ENCODE measurements at places on chromosomes 1 and 21.

DNA sequence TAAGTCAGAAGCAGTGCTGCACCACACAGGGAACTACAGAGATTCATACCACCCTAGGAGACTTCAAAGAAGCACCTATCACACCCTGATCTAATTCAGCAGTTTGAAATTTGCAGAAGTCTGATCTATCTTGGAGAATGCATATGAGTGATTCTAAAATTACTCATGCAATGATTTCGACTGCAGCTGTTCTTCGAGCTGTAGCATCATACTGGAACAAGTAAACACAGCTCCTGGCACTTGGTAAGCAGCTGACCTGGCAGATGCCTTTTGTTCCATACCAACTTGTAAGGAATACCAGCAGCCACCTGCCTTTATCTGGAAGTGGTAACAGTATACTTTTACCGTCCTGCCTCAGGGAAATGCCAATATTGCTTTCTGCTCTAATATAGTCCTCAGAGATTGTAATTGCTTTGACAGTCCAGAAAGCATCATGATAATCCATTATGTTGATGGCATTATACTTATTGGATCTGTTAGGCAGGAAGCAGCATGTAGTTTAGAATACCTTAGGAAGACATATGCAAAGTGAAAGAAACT, 25.7 kb downstream of the AADACL4 start:
- no peak for DNase-seq

GRCh38 chr1:197355248-197355995, 87.4 kb downstream of the CRB1 start:
- DNase-seq, result no peak

DNA sequence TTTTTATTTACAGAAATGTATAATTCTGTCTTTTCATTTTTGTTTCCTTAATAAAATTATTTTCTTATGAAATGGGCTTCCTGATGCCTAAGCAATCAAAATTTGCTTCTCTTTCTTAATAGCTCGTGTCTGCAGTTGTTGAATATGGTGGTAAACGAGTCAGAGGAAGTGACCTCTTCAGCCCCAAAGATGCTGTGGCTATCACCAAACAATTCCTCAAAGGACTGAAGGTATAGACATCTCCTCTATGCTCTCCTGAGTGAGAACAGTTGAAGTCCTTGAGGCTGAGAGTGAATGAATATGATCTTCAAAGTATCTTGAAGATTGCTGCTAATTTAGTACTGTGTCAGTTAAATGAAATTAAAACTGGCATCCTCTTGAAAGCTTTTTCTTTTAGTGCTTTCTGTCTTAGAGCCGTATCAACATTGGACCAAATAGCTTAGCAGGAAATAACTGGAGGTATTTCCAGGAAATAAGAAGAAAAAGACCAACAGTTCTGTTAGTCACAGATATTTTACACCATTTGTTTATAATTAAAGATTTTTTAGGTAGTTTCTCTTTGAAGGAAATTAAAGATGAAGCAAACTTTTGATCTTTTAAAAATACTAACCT, 24.7 kb downstream of the VPS45 start:
- DNase-seq, result no peak

GRCh38 chr1:17699581-17699980, 55.6 kb upstream of the ACTL8 start:
- DNase-seq, result no peak

- no peak for DNase-seq
Observed at GRCh38 chr1:98839840-98840239, 164.8 kb downstream of the PLPPR5 start.

DNA sequence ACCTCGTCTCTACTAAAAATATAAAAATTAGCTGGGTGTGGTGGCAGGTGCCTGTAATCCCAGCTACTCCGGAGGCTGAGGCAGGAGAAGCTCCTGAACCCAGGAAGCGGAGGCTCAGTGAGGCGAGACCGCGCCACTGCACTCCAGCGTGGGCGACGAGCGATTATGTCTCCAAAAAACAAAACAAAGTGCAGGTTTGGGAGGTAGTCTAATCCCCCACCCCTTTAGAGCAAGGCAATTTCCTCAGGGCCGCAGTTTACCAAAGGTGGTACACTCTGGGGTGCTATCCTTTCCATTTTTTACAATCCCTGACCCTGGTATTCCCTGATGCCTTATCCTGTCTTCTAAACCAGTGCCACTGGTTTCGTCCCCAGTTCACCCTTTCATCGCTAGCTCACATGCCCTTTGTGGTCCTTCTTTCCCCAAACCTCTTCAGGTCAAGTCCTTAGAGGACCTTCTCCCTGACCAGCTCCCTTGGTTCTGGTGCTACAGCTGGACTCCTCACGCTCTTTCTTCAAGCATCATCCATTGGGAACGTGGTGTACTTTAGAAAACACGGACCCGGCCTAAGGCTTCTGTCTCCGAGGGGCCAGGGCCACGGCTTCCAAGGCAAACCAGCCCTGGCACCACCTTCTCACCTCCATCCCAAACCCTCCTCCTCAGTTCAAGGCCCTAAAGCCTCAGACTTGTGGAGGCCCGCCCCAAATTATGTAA, 873 bp downstream of the IFT25 start:
- DNase-seq, result no peak

GRCh38 chr1:10960411-10961299, 51.8 kb upstream of the TARDBP start:
- peak; percentile 62 for DNase-seq

- DNase-seq, result no peak
Observed at GRCh38 chr1:14787604-14788003, 189.1 kb downstream of the KAZN start.

GRCh38 chr1:160779626-160780397, 16.2 kb upstream of the LY9 start:
- DNase-seq, result no peak

DNA sequence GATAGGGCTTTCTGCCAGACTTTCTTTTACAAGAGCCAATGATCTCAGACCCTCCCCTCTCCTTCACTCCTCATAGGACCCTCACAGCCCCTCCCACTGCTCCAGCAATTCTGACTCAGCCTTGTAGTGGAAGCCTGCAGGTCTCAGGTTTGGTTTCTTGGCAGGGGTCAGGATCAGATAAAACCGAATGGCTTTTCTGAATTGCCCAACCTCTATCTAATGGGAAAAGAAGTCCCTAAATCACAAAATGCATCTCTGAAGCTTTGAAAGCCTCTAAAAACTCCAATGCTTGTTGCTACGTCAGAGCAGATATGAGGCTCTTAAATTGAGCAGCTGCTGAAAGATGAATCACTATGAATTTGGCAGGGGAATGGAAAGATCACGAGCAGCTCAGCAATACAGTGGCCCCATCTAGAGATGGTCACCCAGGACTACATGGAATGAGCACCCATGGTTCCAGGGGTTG, 74.5 kb downstream of the NID1 start:
- DNase-seq, result no peak

DNA sequence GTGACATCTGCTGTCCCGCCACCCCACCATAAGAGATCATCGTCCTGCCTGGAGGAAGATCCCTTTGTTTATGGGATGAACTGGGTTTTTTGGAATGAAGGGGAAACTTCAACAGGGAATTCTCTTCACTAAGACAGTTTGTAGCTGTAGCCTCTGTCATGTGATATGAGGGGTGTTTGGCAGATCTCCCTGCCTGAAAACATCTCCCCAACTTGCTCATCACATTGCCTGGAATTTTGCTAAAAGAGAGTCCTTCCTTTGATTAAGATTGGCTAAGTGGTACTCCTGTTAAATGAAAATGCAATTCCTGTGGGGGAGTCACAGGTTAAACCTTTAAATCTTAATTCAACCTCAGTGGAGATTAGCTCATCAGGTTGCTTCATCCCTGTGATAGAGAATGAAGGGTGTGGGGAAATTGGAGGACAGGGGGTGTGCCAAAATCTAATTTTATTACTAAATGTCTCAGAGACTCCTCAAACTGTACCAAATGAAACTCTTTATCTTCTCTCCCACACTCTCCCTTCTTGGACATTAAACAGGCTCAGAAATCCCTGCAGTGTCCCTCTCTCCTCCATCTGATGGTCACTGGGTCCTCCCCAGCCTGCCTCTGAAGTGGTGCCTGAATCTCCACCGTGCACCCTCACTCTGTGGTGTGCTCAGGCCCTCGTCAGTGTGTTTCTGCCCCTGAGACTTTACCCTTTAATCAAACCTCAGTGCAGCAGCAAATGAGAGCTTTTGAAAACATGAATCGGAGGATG, 54.8 kb downstream of the IER5 start:
- DNase-seq, result no peak

DNA sequence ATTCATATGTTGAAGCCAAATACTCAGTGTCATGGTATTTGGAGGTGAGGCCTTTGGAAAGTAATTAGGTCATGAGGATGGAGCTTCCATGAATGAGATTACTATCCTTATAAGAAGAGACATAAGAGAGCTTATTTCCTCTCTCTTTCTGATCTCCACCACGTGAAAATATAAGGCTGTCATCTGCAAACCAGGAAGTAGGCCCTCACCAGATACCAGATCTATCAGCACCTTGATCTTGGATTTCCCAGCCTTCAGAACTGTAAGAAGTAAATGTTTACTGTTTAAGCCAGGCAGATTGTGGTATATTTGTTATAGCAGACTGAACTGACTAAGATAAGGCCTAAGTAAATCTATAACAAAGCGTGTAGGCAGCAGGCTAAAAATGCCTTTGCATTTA, 25.3 kb downstream of the RBM11 start:
- no peak for DNase-seq

DNA sequence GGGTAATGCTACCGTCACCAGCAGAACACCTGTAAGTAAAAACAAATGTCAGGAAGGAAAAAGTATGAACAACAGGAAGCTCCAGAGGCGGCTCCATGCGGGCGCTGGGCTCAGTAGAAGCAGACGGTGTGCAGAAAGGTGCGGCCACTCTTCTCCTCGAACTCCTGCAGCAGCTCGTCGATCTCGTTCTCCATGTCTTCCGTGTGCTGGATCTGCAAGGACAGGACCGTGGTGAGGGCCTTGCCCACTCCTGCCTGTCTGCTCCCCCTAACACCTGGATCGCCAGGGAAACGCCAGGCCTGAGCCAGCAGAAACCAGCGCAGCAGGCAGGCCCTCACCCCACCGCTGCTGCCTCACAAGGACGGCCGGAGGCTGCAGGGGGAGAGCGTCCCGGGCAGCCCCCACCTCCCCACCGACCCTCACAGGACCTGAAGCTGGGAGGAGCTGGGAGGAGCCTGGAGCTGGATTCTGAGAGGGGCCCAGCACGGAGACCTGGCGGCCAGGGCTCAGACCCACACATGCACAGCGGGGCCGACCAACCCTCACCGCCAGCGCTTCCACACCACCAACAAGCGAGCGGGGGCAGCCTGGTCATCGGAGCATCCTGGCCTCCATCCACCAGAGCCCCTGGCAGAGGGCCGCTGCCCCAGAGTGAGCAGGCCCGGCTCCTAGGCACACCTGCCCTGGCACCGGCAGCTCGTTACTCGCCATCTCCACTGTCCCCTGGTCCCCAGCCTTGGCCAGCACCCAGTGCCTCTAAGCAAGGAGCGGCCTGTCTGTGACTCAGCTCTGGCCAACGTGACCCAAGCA, 1.7 kb upstream of the TMEM240 start:
- no peak for DNase-seq

DNA sequence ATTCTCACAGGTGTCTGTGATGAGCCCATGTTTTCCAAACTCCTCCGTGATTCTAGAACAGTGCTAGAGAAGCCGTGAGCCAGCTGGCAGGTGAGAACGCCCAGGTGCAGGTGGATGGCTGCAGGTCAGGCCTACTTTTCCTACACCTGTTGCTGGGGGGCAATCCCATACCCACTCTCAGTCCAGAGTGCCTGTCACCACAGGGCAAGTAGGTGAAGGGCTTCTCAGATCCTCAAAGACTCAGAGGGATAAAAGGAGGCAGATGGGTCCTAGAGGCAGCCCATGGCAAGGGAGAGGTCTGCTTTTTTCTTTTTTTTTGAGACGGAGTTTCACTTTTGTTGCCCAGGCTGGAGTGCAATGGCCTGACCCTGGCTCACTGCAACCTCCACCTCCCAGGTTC, 50.7 kb upstream of the H6PD start:
- no peak for DNase-seq

GRCh38 chr1:201384406-201384782, 6.9 kb upstream of the TNNT2 start:
- DNase-seq, result no peak

DNA sequence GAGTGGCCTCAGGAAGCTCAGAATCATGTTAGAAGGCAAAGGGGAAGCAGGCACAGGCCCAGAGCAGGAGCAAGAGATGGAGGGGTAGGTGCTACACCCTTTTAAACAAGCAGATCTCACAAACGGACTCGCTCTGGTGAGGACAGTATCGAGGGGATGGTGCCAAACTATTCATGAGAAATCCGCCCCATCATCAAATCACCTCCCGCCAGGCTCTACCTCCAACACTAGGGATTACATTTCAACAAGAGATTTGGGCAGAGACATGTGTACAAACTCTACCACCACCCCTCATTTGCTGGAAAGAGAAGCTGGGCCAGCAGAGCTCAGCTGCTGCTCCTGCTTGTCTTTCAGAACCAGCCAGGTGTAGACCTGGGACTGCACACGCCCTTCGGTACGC, 32.9 kb downstream of the MIS18A start:
- DNase-seq, result no peak

DNA sequence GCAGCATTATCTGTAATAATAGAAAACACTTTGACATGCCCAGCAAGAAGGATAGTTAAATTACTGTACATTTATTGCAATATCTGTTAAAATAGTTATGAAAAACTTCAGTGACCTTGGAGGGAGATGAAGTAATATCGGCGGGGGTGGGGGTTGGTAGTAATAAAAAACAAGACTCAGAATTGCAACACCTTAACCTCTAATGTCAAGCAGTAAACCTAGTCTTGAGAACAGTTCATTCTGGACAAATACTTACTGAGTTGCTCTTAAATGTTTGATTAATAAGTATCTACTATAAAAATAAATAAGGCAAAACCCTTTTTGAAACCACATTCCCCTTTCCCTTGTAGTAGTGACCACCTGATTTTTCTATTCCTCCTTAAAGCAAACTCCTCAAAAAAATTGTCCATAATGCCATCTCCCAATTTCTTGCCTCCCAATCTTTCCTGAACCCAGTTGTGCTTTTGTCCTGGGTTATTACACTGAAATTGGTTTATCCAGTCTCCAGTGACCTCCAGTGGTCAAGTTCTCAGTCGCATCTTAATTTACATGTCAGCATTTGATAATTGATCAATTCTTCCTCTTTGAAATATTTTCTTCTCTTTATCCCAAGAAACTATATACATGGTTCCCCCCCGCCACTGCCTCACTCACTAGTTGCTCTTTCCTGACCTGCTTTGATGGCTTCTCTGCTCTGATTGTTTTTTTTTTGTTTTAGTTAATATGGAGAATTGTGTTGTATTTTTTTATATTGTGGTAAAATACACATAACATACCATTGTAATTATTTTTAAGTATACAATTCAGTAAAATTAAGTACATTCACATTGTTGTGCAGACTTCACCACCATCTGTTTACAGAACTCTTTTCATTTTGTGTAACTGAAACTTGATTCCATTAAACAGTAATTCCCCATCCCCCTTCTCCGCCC, 36.8 kb downstream of the RAP1A start:
- no peak for DNase-seq
